Fibroblast of lung (primary cell): ENCODE measurements at places on chromosomes 6 and 20.

DNA sequence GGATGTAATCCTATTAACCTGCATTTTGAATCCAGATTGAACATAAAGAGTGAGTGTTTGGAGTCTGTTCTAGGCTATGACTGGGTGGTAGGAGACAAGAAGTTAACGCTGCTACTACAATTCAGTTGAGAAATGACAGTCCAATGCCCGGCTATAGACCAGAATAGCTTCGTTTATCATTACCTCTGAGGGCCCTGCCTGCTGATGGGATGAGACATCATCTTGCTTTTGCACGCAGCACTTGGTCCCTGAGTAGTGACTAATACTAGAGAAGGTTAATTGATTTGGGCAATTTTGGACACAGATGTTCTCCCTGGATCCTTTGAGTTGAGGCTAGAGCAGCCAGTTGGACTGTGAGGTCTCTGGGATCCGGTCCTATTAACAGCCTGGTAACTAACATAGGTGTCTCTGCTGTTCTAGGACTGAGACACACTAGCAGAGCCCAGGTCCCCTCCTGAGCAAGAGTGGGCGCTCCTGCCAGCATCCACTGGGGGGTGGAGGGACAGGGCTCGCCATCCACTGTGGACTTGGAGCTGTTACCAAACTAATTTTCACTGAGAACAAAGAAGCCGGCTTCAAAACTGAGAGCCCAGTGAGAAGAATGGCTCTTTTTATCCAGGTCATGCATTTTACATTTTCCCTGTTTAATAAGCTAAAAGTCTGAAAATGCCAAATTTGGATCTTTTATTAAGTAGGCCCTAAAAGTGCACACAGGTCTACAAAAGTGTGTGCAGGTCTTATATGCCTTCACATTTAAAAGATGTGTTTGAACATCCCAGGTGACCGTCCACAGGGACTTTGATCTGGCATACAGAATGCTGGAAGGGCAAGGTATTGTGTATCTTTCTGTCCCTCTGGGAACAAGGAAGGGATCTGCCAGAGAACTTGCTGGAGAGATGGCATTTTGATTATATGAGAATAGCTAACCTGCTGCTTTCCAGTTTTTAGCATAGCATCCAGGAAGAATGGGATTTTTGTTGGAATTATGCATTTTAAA lies 212.5 kb downstream of the CDH4 start:
- DNase-seq: peak; percentile 38

- DNase-seq: peak; percentile 18
These were observed 60.7 kb downstream of the EZR start for GRCh38 chr6:158758451-158758860.

GRCh38 chr20:11822540-11822794 lies 95.2 kb upstream of the BTBD3 start:
- no peak for DNase-seq

DNA sequence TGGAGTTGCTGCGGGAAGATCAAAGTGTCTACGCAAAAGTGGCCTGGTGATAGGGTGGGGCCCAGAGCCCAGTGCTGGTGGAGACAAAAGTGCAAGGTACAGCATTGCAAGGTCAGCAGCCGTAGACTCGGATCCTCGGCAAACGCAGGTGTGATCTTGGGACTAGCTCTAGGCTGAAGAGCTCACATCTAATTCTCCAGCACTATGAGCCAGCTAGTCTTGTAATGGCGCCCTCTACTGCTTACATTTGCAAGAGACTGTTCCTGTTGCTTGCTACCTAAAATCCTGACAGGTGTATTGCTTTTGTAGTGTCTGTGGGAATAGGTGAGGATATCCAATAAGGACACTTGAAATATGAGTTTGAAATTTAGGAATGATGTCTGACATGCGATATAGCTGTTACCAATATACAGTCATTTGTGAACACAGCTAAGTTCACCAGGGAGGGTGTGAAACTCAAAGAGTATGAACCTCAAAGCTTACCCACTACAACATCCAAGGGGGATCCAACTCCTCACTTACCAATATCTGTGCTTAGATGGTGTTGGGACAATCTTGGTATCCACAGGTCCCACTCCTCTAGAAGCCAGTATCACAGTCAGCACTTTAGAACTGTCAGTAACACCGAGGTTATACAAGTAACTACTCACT lies 58.4 kb downstream of the PDE7B start:
- DNase-seq: peak; percentile 57

- no peak for DNase-seq
These were observed 27.0 kb upstream of the IFNGR1 start for GRCh38 chr6:137246164-137246563.

GRCh38 chr20:23085436-23086055 lies 578 bp downstream of the CD93 start:
- no peak for DNase-seq
